ENCODE measurements at places on chromosomes 7 and 10.

- no peak for DNase-seq
Observed at GRCh38 chr7:139124084-139124914, 14.8 kb upstream of the ZC3HAV1 start.

GRCh38 chr7:108284349-108285002 lies 154.3 kb upstream of the LAMB4 start:
- DNase-seq = no peak

- DNase-seq = peak; percentile 46
Observed at GRCh38 chr7:121366852-121367431, 29.2 kb downstream of the FAM3C start.

GRCh38 chr10:77159538-77160110 lies 478.0 kb downstream of the KCNMA1 start:
- no peak for DNase-seq

DNA sequence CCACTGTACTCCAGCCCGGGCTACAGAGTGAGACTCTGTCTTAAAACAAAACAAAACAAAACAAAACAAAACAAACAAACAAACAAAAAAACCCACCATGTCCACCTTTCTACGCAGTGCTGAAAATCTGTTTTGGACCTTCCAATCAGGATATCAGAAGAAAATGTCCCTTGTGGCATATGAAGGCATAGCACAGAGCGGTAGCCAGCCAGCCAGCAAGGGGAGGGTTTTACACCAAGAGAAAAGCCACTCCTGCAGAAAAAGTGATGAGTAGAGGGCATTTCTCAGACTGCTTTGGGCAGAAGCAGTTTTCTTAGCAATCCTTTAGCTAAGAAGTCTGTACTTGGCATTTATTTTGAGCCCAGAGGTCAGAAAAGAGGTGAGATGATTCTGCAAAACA lies 612.2 kb downstream of the TYW1 start:
- DNase-seq = no peak

DNA sequence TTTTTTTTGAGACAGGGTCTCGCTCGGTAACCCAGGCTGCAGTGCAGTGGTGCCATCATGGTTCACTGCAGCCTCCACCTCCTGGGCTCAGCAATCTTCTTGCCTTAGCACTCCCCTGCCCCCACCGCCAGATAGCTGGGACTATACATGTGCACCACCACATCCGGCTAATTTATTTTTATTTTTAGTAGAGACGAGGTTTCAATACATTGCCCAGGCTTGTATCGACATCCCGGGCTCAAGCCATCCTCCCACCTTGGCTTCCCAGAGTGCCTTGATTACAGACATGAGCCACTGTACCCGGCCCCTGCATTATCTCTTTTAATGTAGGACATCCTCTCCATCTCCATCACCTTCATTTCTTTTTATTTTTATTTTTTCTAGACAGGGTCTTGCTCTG lies 213.3 kb downstream of the CUX1 start:
- DNase-seq = no peak

- DNase-seq = no peak
Observed at GRCh38 chr10:95356190-95356955, 65.6 kb upstream of the PDLIM1 start.

DNA sequence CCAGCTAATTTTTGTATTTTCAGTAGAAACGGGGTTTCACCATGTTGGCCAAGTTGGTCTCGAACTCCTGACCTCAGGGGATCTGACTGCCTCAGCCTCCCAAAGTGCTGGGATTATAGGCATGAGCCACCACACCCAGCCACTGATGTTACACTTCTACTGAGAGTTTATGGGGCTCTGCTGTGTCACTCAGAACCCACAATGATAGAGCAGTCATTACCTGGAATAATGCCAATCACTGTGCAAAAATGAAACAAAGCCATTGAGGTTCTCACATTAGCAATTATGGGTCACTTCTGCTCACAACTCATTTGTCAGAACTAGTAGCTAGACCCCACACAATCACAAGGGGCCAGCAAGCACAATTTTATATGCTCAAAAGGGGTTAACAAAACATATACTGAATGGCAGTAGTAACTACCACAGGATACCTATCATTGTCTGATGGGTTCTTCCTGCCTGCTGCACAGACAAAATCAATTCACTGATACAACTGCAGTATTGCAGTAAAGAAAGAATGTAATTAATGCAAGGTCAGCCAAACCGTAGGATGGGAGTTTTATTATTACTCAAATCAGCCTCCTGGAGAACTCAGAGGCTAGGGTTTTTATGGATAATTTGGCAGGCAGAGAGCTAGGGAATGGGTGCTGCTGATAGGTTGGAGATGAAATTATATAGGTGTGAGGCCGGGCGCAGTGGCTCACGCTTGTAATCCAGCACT lies 72.1 kb upstream of the TRIM24 start:
- DNase-seq = no peak

DNA sequence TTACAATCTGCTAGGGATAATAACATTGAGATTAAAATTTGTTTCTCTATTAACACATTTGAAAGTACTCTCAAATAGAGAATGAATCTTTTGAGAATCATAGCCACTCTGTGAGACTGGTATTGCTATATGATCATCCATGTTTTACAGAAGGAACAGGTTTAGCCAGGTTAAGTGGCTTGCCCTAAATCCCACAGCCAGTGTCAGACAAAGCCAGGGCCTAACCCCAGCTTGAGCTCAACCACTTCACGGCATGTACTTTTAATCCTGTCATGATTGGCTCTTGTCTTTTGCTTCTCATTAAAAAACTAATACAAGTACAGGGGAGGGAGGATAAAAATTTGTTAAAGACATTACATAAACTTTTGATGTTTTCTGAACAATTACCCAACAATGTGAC lies 3.8 kb upstream of the ZNRF2 start:
- DNase-seq = no peak

DNA sequence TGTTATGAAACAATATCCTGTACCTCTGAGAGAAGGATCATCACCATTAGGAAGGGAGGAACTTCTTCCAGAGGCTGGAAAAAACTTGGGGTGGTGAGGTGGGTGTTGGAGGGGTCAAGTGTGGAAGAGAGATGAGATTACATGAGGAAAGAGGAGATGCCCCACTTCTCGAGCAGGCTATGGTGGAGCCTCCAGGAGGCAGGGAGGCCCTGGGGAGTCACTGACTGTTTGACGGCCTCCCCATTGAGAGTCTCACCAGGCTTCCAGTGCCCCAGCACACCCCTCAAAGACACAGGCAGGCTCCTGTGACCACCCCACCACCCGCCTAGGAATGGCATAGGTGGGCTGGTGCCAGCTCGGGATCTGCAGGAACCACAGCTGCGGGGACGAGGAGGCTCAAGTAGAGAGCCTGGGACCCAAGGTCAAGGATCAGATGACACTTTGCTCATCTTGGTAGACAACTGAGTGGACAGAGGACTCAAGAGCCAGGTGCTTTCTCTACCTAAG lies 185.3 kb upstream of the GDF10 start:
- DNase-seq = no peak

GRCh38 chr10:34732926-34733325 lies 82.2 kb downstream of the PARD3 start:
- DNase-seq = no peak

DNA sequence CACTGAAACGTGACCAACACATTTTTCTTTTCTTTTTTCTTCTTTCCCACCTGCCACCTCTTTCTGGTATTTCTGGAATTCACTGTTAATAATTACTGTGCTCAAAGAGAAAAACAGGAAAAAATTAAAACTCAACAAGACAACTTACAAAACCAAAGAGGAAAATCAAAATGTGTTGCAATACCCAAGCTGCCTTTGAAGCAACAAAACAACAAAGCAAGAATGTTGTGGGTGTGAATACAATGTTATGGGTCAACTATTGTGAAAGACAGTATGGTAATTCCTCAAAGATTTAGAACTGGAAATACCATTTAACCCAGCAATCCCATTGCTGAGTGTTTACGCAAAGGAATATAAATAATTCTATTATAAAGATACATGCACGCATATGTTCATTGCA lies 415.1 kb downstream of the GFRA1 start:
- no peak for DNase-seq

DNA sequence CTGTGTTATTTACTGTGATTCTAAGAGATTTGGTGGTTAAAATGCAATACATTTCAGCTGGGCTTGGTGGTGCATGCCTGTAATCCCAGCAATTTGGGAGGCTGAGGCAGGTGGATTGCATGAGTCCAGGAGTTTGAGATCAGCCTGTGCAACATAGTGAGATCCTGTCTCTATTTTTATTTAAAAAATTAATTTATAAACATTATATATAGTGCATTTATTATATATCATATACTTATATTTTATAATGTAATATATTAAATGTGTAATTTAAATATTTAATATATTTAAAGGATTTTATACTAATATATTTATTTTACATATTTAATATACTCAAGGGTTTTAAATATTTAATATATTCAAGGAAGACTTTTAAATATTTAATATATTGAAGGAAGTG lies 402.8 kb upstream of the PCDH15 start:
- DNase-seq = no peak

- peak; percentile 45 for DNase-seq
Observed at GRCh38 chr7:46290374-46291049, 369.4 kb upstream of the IGFBP3 start.

DNA sequence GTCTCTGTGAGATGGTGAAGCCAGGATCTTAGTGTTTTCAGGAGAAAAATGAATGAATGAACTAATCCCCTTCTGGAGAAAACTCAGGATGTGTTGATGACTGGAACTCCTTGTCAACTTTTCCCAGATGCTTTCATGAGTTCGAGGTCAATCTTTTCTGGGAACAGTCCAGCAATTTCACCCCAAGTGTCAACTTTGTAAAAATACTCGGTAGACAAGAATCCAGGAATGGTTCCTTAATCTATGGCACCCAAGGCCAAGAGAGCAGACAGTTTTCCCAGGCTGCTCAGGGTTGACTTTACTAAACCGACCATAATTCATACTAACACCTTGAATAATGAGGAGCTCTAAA lies 31.1 kb upstream of the LYZL1 start:
- DNase-seq = no peak

GRCh38 chr7:20575736-20576135 lies 39.7 kb upstream of the ABCB5 start:
- no peak for DNase-seq

GRCh38 chr10:113104047-113104446 lies 154.0 kb downstream of the TCF7L2 start:
- DNase-seq = no peak

DNA sequence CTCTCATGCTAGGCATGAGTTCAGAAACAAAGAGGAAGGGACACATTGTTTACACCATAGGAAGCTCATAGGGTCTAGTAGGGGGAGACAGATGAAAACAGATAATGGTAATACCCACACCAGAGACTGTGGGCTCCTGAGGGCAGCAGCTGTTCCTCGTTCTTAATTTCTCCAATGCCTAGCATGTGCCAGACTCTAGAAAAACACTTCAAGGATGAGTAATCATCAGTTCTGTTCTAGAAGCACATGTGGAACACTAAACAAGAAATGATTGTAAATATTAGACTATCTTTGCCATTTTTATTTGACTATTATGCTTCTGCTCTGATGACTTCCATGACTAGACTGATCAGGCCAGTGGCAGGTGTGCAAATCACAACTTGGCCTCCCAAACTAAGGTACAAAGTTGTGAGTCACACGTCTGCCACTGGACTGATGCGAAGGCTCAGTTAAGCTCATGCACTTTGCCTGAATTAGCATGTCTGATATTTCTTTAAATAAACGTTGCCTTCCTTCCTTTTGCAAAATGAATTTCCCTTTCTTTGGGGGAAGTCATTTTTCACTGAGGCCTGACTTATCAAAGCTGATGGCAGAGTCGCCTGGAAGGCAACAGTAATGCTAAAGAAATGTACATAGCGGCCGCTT lies 89.2 kb upstream of the FGL2 start:
- no peak for DNase-seq

DNA sequence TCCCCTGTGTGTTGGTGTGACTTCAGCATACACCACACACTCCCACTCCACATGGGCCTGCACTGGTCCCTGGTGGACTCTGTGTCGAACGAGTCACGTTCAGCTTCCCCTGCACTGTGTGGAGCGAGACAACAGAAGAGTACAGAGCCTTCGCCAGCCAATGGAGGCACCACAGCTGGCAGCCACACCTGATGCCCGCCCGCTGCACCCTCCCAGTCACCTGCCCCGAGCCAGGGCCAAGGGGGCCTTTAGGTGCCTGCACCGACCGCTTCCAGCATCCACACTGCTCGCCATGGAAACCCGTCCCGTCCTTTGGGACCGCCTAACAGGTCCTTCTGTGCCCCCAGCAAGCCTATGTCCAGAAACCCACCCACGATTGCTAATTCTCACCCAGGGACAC lies 9.2 kb downstream of the FOXL3 start:
- no peak for DNase-seq

GRCh38 chr10:3509355-3509754 lies 275.7 kb downstream of the KLF6 start:
- DNase-seq = no peak

DNA sequence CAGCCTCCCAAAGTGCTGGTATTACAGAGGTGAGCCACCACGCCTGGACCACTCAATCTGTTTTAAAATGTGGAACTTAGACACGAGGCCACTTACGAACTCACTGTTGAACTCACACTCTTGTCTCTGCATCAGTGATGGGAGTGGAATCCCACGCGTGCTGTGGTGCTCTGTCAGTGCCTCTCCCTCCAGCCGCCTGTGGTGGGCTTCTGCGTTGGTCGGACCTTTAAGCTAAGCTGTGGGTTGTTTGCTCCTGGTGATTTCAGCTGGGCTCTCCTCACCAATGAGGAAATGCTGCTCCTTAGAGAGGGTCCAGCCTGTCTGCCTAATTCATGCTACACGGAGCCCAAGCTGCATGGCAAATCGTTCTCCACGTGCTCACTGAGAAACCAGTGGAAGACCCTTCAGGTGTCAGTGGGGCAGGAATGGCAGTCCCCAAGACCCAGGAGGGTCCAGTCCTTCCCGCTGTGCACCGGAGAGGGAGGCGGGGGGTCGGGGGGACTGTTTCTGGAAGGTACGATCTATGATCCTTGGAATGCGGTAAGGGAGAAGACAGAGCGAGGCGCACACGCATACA lies 17.9 kb upstream of the PRKAR1B start:
- DNase-seq = no peak

GRCh38 chr10:94125856-94126255 lies 132.1 kb downstream of the PLCE1 start:
- no peak for DNase-seq

GRCh38 chr10:127146661-127147060 lies 49.7 kb downstream of the INSYN2A start:
- DNase-seq = no peak

- DNase-seq = peak; percentile 19
Observed at GRCh38 chr7:155590215-155591018, 44.1 kb upstream of the CNPY1 start.

GRCh38 chr10:45585131-45585530 lies 87.4 kb downstream of the ZFAND4 start:
- no peak for DNase-seq

DNA sequence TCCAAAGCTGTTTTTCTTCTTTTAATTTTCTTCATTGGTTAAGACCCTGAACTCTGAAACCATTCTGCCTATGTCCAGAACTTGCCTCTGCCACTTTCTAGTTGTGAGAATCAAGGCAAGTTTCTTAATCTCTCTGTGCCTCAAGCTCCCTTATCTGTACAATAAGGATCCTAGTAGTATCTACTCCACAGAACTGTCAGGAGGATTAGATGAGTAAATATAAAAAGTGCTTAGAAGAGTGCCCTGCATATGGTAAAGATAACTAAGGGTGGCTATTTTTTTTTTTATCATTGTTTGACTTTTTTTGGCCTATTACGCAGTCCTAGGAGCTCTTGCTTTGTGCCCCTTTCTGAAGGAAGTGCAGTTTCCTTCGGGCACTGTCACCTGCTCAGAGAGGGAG lies 46.4 kb upstream of the RAPGEF5 start:
- DNase-seq = no peak

- DNase-seq = no peak
Observed at GRCh38 chr10:112526139-112526538, 79.1 kb downstream of the VTI1A start.

Measured in NCI-H2029 treated with DMSO at 0.1 percent for 48 hours (cell line).